Stimulated activated CD8-positive, alpha-beta memory T cell treated with anti-CD3 and anti-CD28 coated beads, Interleukin-7, amount 100 ng/mL, for 1 hour (primary cell): ENCODE measurements at places on chromosomes 13 and 19.

DNA sequence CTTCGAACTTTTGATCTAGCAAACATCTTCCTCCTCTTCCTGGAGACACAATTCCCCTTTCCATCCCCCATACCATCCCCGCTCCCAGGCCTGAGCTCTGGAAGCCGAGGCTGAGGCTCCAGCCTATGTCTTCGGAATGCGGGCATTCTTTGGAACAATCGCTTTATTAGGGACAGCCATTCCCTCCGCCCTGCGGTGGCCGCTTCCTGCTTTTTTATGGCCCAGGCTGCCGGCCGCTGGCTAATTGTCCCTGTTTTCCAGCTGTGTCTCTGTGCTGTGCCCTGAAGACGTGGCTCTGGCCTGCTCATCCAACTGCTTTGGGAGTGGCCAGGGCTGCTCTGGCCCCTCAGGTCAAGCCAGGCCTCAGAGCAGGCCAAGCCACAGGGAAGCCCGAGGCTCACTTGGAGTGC, 2.1 kb upstream of the CDX2 start:
- DNase-seq: no peak

- no peak for DNase-seq
Measured at GRCh38 chr19:51450730-51451307, 7.4 kb downstream of the SIGLEC8 start.

DNA sequence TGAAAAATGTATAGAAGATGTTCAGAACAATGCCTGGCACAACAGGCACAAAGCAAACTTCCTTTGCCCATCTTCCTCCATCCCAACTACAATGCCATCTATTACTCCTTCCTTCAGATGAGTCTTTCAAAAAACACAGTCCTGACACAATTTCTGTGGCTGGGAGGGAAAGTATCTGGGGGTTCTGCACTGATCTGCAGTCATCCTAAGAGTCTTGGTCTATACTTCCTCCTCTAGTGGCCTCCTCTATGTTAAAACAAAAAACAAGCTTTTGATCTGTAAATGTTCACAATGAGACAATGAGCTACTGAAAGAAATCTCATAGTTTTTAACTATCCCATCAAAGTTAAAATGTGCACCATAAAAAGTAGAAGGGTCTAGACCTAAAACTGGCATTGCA, 44.8 kb downstream of the USP12 start:
- DNase-seq: no peak

GRCh38 chr19:37692956-37693620, 26.5 kb downstream of the ZNF607 start:
- DNase-seq: no peak

- DNase-seq: no peak
Measured at GRCh38 chr19:8457209-8457608, 12.4 kb downstream of the HNRNPM start.

- DNase-seq: no peak
Measured at GRCh38 chr13:36680913-36681312, 7.1 kb downstream of the SERTM1 start.

- DNase-seq: peak; percentile 63
Measured at GRCh38 chr19:18436671-18437490, 1.1 kb downstream of the ISYNA1 start.

DNA sequence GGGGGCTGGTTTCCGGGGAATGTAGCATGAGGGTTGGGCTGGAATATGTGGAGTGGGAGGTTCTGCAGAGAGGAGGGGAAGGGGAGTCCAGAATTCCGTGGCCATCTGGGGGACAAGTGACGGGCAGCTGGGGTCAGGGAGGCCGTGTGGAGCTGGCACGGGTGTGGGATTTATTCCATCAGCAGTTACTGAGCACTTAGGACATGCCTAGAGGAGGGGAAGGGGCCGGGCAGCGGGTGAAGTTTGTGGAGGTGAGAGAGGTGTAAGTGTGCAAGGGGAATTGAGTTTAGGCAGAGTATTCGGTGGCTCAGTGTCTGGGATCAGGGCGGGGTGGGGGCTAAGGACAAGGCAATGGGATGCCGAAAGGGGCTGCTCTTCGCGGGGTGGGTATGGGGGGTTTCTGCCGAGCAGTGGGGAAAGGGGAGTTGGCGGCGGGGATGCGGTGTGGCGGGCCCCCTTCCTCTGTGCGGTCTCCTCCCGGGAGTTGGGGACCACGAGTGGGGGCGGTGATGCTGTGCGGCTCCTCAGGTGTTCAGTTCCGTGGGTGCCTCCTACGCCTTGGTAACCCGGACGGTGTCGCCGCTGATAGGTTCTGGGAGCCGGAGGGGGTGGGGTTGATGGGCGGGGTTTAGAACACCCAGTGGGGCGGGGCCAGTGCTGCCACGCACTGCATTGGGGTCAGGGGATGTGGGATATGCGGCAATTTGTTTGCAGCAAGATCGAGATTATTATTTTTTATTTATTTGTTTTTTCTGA, 5.4 kb downstream of the CCDC61 start:
- peak; percentile 51 for DNase-seq

GRCh38 chr19:821825-822503, at the start of gene PLPPR3:
Gene PLPPR3 (minus strand): TSS chr19:821955. CDS start chr19:821559, 396 bp downstream.
- no peak for DNase-seq

DNA sequence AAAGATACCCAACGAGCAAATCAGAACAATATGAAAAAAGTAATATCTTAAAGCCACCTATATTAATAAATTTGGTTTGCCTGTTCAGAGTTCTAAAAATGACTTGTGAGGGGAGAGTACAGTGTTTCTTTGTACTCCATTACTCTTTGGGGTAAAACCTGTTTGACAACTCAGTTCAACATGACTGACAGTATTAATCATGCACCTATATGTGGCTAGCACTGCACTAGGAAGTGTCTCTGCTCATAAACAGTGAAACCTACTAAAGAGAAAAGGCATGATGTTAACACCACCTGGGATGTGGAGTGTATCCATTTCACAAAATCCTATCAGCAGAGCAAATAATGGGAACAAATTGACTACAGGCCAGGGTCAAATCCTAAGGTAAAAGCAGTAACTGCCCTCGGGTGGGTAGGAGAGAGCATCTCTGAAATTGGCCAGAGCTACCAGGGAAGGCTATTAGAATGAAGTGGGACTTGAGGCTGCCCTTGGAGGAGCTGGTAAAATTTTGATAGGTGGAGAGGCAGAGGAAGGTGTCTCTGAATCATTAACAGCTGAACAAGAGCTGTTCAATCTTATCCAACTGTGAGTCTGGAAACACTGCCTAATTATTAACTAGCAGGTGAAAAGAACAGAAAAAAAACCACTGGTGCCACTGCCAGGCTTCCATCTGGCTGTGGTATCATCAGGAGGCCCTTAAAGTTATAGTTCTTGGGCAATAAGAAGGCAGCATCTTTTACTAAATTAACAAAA, 365.1 kb downstream of the DNAJC15 start:
- no peak for DNase-seq

- DNase-seq: no peak
Measured at GRCh38 chr13:39385621-39386231, 217.3 kb downstream of the LHFPL6 start.

GRCh38 chr13:45003417-45003816, 14.1 kb downstream of the GPALPP1 start:
- DNase-seq: no peak

- DNase-seq: no peak
Measured at GRCh38 chr13:31880851-31881494, 141.6 kb downstream of the RXFP2 start.

DNA sequence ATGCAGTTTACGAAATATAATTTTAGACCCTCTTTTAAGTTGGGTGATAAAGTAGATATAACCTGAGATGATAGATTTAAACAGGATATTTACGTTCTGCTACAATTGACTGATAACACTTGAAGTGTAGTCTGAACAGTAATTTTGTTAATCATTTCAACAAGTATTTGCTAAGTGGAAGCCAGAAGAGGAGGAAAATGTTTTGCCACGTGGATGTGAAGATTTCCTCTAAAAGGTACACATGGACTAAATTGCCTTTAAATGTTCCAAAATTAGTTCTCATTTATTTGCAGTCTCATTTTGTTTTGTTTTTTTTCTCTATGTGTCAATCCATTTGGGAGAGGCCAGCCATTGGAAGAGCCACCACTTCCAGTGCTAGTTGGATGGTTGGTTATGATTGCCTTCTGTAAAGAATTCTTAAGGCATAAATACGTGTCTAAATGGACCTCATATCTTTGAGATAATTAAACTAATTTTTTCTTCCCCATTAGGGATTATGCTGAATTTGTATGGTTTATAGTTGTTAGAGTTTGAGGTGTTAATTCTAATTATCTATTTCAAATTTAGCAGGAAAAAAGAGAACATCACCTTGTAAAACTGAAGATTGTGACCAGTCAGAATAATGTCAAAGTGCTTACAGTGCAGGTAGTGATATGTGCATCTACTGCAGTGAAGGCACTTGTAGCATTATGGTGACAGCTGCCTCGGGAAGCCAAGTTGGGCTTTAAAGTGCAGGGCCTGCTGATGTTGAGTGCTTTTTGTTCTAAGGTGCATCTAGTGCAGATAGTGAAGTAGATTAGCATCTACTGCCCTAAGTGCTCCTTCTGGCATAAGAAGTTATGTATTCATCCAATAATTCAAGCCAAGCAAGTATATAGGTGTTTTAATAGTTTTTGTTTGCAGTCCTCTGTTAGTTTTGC, 2.8 kb downstream of the MIR17HG start:
- no peak for DNase-seq

- peak; percentile 46 for DNase-seq
Measured at GRCh38 chr19:47013041-47013517, 6.6 kb upstream of the NPAS1 start.

- DNase-seq: no peak
Measured at GRCh38 chr13:83350569-83350968, 531.7 kb downstream of the SLITRK1 start.

DNA sequence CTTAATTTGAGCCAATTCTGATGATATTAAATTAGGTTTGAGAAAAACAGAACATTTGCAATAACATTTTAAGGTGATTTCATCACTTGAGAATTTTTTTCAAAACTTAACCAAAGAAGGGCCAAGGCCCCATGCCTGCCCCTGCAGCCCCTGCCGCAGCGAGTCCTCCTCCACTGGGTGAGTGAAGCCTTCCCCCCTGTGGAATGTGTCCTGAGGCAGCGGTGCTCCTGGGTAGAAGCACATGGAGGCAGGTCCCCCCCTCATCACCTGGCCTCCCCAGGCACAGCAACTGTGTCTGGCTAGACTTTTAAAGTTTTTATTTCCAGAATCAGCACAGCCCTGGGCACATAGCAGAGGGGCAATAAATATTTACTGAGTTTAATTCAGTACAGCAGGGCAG, 10.8 kb downstream of the SOX1 start:
- no peak for DNase-seq

DNA sequence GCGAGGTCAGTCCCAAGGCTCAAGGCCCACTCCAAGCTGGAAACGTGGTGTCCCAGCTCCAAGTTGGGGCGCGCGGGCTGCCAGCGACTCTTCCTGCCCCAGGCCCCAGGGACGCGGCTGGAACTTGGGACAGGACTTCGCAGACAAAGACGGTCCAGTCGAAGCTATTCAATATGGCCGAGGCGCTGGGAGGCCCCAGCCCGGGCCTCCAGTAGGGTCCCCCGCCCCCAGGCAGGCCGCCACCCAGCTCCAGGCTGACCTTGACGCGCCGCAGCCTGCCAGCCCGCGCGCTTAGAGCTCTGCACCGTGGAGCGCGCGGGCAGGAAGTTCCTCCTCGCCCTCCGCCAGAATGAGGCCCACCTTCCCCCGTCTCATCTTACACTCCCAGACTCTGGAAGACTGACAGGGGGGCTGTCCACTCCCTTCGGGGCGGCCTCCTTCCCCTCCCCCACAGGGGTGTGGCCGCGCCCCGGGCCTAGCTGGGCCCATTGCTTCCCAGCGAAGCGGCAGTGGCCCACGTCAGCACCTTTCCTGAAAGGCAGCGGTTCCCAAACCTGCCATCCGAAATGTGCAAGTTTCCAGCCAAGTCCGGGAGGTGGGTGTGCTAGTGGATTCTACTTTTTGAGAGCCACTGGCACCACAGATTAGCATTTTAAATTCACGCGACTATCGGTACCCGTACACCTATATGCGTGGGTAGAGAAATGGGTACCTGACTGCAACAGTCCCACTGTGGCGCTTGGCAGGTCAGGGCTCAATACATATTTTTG, at the start of gene CCDC8:
CCDC8 (minus strand) TSS at position 303 of the 770 bp plus-strand sequence. CDS start 754 bp downstream, outside the sequence.
- DNase-seq: no peak

DNA sequence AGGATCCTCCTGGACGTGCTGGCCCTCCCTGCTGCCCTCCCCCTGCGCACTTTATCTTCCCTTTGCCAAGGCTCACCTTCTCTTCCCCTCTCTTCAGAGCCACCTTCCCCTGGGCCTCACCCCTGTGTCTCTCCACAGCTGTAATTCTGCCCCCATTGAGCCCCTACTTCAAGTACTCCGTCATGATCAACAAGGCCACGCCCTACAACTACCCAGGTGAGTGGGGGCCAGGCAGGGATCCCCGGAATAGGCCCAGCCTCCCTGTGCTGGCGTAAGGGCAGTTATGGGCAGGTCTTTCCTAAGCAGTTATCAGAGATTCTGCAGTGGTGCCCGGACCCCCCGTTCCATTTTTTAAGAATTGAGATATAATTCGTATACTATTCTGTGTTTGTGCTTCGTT, 3.1 kb downstream of the NDUFA3 start:
- no peak for DNase-seq

GRCh38 chr19:27720155-27720554, 1492.8 kb downstream of the UQCRFS1 start:
- DNase-seq: no peak

- no peak for DNase-seq
Measured at GRCh38 chr19:533364-534058, 2.0 kb downstream of the CDC34 start.

DNA sequence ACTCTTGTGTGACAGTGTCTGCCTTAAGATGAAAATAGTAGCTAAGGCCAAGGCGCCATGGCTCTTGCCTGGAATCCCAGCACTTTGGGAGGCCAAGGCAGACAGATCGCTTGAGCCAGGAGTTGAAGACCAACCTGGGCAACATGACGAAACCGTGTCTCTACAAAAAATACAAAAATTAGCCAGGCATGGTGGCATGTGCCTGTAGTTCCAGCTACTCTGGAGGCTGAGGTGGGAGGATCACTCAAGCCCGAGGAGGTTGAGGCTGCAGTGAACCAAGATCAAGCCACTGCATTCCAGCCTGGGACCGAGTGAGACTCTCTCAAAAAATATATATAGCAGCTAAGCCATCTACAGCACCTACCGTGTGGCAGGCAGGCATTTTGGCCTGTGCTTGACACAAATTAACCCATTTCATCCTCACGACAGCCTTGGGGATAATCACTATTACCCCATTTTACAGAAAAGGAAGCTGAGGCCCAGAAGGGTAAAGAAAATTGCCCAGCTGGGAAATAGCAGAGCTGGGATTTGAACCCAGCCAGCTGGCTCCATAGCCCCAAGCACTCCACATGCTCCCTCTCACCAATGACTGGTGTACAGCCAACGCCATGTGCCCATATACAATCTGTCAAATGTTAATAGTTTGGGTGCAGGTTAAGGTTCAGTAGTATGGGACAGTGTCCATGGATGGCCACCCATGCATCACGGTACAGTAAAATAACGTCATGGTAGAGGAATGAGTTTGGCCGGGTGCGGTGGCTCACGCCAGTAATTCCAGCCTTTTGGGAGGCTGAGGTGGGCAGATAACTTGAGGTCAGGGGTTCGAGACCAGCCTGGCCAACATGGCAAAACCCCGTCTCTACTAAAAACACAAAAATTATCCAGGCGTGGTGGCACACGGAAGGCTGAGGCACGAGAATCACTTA, 3.1 kb downstream of the SLC1A5 start:
- DNase-seq: no peak

- no peak for DNase-seq
Measured at GRCh38 chr19:31168106-31168625, 181.1 kb downstream of the TSHZ3 start.

GRCh38 chr19:12946092-12946721, 545 bp downstream of the RAD23A start:
- DNase-seq: no peak
